Hematopoietic multipotent progenitor cell treated with erythropoietin and hydrocortisone succinate and interleukin-3 and kit ligand, for 8 days (in vitro differentiated cells): ENCODE measurements at places on chromosomes 6 and 20.
A peak's percentile ranks its signal among the peaks of the same experiment; 100 is the strongest.

GRCh38 chr6:169415179-169415578 lies 161.5 kb upstream of the THBS2 start:
- no peak for DNase-seq

GRCh38 chr6:137487869-137488149 lies 6.4 kb downstream of the OLIG3 start:
- DNase-seq: no peak

DNA sequence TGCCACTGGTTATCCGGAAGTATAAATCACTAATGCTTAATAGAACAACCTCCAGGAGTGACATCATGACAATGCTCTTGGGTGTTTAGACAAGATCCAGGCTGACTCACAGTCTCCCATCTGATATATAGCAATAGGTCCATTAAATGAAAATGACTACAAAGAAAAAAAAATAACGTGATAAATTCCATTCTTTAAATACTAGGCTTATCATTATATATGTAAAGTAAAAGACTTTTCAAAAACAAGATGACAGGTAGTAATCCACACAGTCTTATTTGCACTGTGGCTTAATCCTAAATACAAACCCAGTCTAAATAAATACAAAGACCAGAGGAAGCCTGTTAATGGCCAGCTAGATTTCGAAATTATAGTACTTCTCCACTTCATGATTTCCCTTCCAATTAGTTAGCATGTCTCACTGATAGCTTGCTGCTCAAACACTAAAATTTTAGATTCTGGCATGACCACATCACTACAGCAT lies 149.1 kb upstream of the BEND3 start:
- DNase-seq: no peak

DNA sequence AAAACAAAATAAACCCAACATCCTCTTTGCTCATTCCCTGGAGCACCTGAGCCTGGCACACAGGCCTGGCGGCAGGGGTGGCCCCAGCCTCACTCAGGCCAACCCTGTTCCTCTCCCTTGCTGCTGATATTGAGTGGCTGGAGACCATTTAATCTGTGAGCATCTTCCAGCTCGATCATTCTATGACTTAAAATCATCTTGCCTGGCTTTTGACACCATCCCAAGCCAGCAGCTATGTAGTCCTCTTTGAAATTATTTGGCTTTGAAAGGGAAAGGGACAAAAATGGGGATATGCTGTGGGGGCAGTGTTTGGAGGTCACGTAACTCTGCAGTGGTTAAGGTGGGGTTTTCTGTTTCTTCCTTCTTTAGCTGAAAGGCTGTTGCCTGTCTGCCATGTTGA lies 22.8 kb downstream of the EZR start:
- DNase-seq: no peak

GRCh38 chr6:90454836-90455427 lies 131.9 kb downstream of the MAP3K7 start:
- no peak for DNase-seq

DNA sequence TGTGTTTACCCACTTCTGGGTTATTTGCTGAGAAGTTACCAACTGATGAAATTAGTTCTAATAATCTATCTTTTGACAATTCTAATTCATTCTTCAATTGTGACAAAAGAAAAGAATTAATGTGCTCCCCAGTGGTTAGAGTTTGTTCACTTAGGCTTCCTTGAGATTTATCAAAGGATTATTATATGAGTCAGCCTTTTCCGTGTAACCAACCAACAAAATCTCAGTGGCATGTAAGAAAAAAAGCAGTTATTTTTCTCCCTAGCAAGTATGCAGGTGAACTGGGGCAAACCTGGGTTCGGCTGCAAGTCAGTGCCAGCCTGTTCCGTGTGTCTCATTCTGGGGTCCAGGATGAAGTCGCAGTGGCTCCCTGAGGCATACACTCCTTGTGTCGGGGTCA lies 28.8 kb upstream of the HIVEP1 start:
- no peak for DNase-seq

- DNase-seq: peak; percentile 70
Measured at GRCh38 chr6:24520929-24521546, 26.3 kb downstream of the ALDH5A1 start.

DNA sequence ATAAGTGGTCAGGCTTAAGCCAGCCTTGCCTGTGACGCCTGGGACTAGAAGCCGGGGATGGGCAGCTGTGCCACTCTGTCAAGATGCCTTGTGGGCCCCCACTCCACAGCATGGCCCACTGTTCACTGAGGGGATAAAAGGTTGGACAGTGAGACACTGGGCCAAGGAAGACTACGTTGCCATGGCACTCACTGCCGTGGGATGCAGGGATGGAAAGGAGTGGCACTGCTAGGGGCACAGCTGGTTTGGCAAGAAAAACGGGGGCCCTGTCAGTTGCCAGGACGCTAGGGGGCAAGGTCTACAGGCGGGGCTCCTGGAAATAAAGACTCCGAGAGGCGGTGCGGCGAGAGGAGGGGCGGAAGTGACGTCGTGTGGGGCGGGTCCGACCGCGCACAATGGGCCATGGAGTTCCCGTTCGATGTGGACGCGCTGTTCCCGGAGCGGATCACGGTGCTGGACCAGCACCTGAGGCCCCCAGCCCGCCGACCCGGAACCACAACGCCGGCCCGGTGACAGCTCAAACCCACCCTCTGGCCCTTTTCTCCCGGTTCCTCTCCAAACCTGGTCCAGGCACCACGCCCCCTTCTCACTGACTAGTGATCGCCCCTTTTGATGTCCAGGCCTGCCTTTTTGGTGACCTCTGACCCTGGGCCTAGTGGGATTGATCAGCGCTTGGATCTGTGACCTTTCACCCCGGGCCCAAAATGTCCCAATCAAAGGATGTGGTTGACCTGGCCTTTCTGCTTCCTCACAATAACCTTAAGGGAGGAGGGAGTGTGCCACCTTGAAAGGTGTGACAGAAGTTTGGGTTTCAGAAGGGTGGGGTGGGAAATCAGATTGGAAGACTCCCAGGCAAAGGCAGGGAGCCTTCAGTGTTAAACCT lies at the start of gene ATAT1:
Gene ATAT1 (plus strand): TSS at position 391 of the 883 bp plus-strand sequence.
- peak; percentile 88 for DNase-seq

DNA sequence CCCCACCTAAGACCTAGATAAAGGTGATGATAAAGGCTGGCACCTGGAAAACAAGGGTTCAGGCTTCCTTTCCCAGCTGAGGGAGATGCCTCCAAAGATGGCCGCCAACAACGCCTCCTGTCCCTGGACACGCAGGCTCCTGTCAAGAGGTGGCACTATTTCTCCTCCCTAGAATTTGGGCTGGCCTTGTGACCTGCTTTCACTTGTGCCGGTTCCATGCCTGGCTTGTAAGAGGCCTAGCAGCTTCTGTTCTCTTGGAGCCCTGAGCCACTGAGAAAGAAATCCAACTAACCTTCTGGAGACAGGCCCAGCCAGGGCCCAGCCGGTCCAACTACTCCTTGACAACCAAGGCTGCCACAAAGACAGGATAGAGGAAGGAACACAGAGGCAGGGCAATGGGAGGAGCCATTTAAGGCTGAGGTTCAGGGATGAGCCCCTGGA lies 60.2 kb upstream of the RALY start:
- peak; percentile 85 for DNase-seq

GRCh38 chr6:154232013-154232910 lies 124.3 kb downstream of the IPCEF1 start:
- no peak for DNase-seq

GRCh38 chr6:135147637-135148592 lies 33.2 kb upstream of the MYB start:
- DNase-seq: peak; percentile 58

DNA sequence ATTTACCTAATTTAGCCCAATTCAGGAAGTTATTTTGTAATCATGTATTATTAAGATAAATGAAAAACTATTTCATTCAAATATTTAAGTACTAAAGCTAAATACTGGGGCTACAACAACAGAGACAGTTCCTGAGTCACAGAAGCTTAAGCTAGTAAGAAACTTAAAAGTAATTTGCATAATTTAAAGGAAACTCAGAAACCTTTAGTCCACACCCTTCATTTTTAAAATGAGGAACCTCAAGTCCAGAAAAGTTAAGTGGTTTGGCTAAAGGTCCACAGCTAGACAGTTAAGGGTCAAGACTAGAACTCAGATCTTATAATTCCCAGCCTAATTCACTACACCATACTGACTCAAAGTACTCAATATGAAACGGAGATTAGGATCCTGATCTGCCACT lies 7.2 kb downstream of the LMBRD1 start:
- no peak for DNase-seq

- DNase-seq: no peak
Measured at GRCh38 chr6:20840675-20841074, 306.4 kb downstream of the CDKAL1 start.

- no peak for DNase-seq
Measured at GRCh38 chr6:143299253-143300166, 151.0 kb downstream of the ADAT2 start.
